Dermis blood vessel endothelial cell (primary cell): ENCODE measurements at places on chromosomes 5 and 9. TPM values are rescaled to one million over a fixed set of nuclear protein-coding genes. Genes with fewer than 3 reads are reported as not detected.
A peak's percentile ranks its signal among the peaks of the same experiment; 100 is the strongest.

GRCh38 chr5:60586307-60586901 lies 113.6 kb downstream of the DEPDC1B start:
- DNase-seq = peak; percentile 36

DNA sequence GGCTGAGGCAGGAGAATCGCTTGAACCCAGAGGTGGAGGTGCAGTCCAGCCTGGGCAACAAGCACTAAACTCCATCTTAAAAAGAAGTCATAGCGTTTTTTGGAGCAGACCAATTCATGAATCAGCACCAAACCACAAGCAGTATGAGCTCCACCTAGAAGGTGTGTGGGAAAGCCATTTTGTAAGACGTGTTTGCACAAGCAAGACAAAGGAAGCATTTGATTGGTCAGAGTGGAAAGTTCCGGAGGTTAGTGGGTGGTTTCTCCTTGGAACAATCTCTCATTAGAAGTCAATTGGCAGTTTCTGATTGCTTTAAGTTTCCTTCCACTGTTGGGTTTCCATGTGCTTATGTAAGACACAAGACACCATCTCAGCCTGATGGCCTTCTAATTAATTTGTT lies 5.0 kb downstream of the SRD5A1 start:
- DNase-seq = no peak

- no peak for DNase-seq
Measured at GRCh38 chr9:21616082-21616778, 134.1 kb upstream of the IFNE start.

DNA sequence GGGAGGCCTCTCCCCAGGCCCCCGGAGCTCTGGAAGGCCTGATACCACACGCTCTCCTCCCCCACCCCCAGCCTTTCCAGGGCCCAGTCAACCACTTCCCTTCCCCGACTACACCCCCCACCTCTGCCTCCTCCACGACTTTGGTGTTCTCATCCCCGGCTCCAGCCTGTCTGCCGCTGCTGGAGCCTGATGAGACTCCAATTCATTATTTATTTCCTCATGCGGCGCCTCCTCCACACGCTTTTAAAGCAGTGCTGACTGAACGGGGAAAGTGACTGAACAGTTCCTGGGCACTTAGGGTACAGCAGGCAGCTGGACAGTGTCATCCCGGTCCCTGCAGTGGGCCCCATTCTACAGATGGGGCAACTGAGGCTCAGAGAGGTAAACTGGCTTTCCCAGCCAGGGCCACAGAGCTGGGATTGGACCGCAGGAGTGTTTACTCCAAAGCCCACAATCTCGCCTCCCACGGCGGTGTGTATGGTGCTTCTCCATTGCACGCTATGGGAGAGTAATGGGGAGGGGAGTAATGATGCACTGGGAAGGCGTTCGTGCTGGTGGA lies 15.9 kb upstream of the RPL26L1 start:
- DNase-seq = peak; percentile 75

DNA sequence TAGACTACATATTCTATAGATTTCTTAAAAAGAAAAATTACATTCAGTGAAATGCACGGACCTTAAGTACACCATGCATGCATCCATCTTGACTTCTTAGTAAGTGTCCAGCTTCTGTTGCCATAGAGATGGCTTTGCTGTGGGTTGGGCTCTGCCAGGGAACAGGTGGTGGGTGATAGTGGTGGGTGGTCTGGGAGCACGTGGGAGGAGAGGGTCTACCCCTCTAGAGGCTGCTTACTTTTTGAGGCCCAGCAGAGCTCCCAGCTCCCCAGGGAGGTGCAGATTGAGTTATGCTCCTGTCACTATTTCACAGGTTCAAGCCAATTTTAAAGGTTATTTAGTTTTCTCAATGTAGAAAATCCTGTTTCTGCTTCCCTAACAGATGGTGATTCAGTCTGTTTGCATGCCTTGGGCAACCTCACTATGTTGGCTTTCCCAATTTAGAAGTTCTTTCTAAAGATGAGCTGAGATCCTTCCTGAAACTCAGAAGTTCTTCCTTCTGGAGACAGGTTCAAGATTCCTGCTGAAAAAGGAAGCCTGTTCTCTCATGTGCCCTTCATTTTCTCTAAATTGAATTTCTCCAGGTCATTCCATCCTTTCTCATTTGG lies 107.4 kb upstream of the LHFPL2 start:
- no peak for DNase-seq

DNA sequence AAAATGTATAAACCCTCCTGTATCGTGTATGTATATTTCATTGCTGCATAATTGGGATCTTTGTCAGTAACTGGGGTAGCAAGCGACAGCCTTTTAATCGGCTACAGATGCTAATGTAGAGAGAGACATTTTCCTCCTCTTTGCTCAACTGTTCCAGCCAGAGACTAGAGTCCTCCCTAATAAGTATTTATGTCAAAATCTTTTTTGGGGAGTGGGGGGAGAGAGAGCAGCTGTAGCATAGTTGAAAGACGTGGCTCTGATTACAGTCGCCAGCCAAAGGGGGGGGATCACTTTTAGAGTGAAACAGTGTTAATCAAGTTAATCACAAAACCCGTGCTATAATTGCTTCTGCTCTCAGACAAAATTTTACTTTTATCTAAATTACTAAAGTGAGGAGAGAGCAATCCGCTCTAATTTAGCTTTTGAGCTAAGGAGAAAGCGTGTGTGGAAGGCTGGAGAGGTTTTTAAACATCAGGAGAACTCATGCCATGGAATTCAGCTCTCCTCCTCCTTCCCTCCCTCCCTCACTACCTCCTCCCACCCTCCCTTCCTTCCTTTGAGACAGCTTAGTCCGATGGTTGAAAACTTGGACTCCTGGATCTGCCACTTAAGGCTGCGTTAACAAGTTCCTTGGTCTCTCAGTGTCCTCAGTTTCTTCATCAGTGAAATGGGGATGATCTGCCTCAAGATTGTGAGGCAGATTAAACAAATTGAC lies 87.3 kb upstream of the ZNF618 start:
- DNase-seq = no peak

DNA sequence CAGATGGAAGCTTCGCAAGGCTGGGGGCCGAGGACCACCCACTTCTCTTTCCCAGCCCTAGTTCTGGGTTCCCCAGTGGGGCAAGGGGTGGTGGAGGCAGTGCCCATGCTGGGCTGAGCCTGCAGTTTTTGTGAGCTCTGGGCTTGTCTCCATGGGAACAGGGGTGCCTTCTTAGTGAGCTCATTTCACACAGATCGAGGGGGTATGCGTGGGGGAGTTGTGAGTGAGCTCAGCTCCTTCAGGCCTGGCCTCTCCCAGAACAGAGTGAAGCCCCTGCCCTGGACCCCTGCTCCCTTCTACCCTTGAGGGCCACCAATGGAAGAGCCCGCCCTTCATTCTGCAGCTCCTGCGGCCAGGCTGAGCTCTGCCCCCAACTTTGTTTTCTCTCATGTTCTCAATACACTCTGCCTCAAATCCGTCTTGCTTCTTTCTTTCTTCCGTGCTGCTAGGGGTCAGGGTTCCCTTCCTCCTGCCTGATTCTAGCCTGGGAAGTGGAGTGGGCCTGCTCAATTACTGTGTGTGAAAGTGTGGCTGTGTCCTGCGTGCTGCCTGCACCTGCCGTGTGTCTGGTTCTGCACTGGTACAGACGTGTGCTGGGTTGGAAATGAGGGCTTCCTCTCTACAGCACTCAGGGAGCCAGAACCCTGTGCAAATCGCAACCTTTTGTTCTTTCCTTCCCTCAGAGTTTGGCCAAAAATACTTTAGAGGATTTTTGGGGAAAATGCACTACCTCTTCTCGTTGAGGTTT lies 9.0 kb upstream of the MYOZ3 start:
- DNase-seq = no peak

DNA sequence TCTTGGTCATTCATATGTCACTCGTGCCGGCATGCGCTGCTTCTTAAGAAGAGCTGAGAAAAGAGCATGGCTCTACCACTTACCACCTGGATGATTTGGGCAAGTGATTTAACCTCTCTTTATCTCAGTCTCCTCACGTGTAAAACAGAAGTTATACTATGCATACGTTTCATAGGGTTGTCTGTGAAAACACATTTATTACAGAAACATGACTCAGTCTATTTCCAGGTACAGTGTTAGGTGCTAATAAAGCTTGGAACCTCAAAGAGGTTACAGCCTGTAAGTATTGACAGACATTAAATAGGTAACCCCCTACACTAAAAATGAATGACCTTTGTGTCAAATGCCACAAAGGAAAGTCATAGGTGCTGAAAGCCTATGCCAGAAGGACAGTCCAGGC lies 43.1 kb downstream of the MED27 start:
- no peak for DNase-seq

DNA sequence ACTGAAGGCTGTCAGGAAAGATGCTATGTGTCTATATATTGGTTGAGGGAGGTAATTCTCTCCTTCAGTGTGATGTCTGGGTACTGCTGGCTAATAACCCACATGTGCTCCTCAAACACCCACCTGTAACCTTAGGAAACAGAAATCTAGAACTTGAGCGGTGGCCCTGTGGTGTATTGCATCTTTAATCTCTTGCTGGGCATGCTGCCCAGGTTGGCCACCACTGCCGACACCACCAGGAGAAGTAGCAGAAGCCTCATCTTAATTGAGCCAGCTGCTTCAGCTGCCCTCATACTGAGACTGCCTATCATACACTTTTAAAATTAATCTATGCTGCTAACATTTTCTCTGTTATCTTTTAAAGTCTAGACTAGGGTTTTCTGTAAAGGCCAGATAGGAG lies 103.5 kb upstream of the C5orf63 start:
- DNase-seq = no peak

DNA sequence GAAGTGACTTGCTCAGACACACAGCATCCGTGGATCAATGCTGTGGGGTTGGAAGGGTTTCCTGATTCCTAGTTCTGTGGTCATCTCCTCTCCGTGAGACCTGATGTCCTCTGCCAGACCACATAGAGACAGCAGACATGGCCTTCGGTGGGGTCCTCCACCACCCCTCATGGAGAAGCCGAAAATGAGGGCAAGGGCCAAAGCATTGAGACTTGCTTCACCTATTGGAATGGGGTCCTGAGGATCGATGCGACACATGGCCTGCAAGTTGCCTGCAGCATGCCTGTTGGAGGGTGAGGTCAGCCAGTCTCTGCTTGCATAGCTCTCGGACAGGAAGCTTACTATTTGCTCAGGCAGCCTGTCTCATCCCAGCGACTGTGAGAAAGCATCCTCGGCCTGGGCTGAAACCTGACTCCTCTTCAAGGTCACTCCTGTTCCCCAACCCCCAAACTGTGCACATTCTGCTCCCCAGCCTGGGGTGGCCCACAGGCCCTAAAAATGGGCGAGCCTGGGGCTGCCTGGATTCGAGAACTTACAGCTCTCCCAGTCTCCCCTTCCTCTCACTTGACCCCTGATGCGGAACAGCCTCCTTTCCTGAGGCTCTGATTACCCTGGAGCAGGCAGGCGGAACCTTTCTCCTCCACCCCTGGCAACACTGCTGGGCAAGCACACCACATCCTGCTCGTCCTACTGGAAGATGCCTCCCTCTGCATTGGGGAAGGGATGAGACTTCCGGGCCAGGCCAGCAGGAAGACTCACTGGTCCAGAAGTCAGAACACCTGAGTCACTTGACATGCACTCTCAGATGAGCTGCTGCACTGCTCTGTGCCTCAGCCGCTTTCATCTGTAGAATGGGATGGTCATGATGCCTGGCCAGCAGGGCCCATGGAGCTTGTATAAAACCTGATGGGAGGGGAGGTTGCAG lies 186.9 kb downstream of the RGS3 start:
- DNase-seq = peak; percentile 91

- DNase-seq = no peak
Measured at GRCh38 chr5:25090854-25091253, 446.1 kb upstream of the CDH10 start.

DNA sequence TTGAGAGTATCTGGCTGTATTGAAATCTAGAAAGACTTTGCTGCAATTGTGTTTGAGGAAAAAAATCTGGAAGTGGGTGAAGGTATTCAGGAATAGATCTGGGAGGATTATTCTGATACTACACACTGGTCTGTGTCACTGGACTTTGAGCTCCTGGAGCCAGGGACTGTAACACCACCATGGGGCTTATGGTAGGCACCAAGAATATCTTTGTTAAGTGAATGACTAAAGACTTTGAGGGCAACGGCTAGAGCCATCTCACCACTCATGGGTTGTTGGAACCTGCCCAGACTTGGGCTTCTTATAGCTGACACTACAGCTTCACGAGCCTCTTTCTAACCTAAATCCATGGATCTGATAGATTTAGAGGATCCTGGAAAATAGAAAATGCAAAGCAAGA lies 10.2 kb downstream of the NFX1 start:
- no peak for DNase-seq

- DNase-seq = no peak
Measured at GRCh38 chr5:56989676-56990075, 37.8 kb upstream of the MIER3 start.

- no peak for DNase-seq
Measured at GRCh38 chr5:132790201-132790865, 13.3 kb upstream of the SEPTIN8 start.

DNA sequence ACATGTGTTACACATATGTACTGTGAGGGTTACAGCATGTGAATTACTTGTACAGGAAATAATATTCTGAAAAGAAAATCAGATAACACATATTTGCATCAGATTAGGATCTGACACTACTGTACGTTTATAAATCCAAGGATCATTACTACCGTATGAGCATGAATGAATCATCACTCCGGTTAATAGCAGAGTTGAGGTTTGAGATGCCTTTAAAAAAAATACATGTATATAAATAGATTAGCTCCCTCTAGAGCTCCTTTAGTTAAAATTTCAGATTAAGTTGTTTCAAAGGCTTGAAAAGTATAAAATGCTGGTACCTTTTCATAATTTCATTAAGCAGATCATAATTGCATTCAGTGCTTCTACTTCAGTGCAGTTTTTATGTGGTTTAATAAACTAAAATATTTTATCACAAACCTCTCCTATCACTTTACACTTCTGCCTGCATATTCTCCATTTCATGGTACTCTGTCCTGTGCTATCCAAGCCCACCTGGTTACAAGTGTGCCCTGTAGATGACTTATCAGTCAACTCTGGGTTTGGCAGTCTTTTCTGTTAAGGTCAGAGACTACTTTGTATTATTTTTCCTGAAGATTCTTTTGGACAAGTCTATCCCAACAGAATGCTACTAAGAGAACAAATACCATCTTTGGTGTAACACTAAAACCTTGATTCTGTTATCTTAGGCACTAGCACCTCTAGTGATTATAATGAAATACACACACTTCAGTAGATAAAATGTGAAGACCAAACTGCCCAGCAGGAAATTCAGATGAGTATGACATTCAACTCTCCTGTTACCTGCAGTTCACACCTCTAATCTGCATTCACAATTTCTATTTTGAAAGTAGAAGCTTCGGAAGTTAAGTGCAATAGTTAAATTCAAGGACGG lies 48.0 kb upstream of the POU5F2 start:
- DNase-seq = peak; percentile 49

- DNase-seq = peak; percentile 35
Measured at GRCh38 chr5:150119421-150120061, 33.2 kb upstream of the CSF1R start.

GRCh38 chr9:71647094-71647591 lies 121.2 kb downstream of the CEMIP2 start:
- peak; percentile 92 for DNase-seq

Gene RASGEF1C
- not detected in 2 replicates for total RNA-seq

Gene IZUMO3
- total RNA-seq = not detected in 2 replicates

Gene FOXI1
- total RNA-seq = not detected in 2 replicates

Gene CTSV
- total RNA-seq = under 0.01 and 2.1 TPM in 2 replicates

Gene KLHL3
- total RNA-seq = 21.1 and 32.6 TPM in 2 replicates

Gene LOX
- 88.2 and 100 TPM in 2 replicates for total RNA-seq

Gene SPINK4
- total RNA-seq = not detected in 2 replicates
